GM12865 (cell line): ENCODE measurements at places on chromosomes 6 and 20.

DNA sequence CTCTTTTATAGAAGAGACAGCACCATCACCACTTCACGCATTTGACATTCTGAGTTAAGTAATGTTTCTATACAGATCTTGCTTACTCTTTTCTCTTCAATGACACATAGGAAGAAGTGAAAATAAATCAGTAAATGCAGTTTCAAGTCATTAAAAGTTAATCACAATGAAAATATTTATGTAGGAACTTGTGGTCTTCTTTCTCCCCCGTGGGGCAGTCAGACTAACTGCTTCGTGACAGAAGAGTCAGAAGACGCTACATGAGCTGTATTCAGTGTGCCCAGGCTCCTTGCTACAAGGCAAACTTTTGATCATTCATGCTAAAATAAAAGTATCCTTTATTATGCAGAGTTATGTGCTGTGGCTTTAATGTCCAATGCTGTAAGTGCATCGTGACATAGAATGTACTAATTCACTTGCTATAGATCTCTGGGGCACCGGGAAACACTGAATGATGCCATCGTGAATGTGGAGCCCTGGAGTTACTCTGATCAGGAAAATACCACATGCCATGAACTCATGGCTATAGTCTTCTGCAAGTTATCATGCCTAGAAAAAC is 117.8 kb upstream of the TRAF3IP2 start:
- no peak for DNase-seq

- no peak for DNase-seq
Observed at GRCh38 chr6:122838060-122838780, 49.2 kb downstream of the SMPDL3A start.

DNA sequence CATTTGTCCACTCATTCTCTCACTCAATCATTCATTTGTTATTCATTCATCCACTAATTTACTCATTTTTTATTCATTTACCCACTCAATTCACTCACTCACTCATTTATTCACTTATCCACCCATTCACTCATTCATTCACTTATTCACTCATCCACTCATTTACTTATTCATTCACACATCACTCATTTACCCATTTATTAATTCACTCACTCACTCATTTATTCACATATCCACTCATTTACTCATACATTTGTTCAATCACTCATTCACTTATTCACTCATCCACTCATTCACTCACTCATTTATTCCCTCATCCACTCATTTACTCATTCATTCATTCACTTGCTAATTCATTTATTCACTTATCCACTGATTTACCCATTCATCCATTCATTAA is 129.1 kb downstream of the TTLL2 start:
- no peak for DNase-seq

GRCh38 chr6:33205191-33206026 is 954 bp downstream of the HSD17B8 start:
- peak; percentile 53 for DNase-seq

- DNase-seq = peak; percentile 28
Observed at GRCh38 chr20:45752746-45753145, 30.6 kb downstream of the SPINT4 start.

GRCh38 chr6:10558565-10558964 is 37.4 kb downstream of the GCNT2 start:
- no peak for DNase-seq
